ENCODE measurements at places on chromosomes 11 and 22.
A peak's percentile ranks its signal among the peaks of the same experiment; 100 is the strongest.

- no peak for DNase-seq
Observed at GRCh38 chr22:23844739-23845202, 6.0 kb upstream of the DERL3 start.

DNA sequence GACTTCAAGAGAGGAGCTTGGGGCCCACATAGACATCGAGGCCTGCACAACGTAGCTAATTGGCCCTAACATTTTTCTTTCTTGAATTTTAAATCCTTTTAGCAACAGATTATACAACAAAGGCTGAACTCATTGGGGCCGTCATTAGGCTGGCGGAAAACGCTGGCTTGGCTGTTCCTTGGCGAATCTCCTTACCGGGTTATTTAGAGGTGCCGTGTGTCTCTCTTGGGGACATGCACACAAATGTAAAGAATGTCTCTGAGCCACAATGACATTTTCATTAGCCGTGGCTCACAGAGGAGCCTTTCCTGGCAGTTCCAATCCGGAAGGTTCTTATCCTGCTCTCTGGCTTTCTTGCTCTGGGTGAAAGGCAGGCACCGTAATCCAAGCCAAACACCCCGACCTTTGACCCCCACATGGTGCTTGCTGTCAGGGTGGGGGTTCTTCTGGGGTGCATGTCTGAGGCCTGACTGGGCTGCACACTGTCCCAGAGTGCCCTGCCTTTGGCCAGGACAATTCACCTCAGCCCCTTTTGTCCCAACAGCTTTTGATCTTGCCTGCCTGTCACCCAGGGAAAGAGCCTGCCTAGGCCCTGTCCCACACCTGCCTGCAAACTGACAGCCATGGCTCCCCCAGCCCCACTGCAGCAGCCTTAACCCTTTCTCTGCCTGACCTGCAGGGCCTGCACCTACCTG, 9.2 kb upstream of the FGF3 start:
- no peak for DNase-seq

GRCh38 chr11:129658526-129658867, 157.2 kb upstream of the TMEM45B start:
- no peak for DNase-seq

- no peak for DNase-seq
Observed at GRCh38 chr11:58580311-58580710, 1.4 kb downstream of the ZFP91 start.

- DNase-seq: no peak
Observed at GRCh38 chr11:113475160-113475761, at the start of gene DRD2. Gene DRD2, minus strand, starts transcription at chr11:113475398. Its CDS starts 50,747 bp downstream, at chr11:113424651.

DNA sequence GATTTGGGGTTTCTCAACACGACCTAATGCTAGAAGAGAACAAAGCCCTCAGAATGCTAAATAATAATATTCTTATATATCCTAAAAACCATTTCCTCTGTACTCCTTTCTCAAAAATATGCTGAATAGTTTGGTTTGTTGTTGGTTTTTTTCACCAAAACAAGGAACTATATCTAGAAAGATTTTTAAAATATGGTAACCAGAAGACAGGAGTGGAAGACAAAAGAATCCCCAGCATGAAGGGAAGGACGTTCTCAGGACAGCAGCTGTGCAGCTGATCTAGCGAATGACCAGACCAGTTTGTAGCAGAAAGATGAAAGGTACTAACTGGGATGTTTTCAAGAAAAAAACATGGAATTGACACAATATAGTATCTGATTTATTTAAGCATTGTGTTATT, 19.3 kb downstream of the FEZ1 start:
- DNase-seq: no peak

DNA sequence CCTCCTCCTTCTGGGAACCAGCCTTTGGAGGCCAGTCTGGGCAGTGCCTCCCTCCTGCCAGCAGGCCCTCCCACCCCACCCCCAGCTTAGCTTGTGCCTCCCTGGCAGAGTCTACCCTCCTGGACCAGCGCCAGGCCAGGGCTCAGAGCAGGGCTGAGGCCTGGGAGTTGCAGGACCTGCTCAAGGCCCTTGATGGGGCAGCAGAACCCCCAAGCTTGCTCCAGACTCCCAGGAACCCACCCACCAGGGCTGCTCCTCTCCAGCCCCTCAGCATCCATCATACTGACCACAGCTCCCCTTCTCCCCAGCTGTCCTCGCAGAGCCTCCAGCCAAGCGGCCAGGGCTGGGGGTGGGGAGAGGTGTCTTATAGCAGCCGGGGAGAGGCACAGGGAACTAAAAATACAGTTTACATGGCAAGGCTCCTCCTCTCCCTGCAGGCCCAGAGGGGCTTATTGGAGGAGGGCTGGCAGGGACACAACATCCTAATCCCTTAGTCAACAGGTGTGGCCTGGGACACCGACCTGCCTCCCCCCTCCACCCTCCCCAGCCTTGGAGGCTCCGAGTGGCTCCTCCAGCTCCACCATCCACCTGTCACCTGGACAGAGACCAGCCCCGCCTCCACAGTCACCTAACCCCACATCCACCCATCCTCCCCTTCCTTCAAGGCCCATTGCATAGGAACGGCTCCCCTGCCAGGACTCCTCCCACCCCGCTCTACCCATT, 5.2 kb upstream of the MB start:
- peak; percentile 99 for DNase-seq

- no peak for DNase-seq
Observed at GRCh38 chr11:69492201-69492991, 10.9 kb downstream of the LINC01488 start.

- peak; percentile 79 for DNase-seq
Observed at GRCh38 chr22:31345331-31346254, 553 bp downstream of the PATZ1 start.
